ENCODE measurements at places on chromosomes 1 and 21.

GRCh38 chr1:167878372-167879160 is 35.4 kb downstream of the ADCY10 start:
- DNase-seq: no peak

DNA sequence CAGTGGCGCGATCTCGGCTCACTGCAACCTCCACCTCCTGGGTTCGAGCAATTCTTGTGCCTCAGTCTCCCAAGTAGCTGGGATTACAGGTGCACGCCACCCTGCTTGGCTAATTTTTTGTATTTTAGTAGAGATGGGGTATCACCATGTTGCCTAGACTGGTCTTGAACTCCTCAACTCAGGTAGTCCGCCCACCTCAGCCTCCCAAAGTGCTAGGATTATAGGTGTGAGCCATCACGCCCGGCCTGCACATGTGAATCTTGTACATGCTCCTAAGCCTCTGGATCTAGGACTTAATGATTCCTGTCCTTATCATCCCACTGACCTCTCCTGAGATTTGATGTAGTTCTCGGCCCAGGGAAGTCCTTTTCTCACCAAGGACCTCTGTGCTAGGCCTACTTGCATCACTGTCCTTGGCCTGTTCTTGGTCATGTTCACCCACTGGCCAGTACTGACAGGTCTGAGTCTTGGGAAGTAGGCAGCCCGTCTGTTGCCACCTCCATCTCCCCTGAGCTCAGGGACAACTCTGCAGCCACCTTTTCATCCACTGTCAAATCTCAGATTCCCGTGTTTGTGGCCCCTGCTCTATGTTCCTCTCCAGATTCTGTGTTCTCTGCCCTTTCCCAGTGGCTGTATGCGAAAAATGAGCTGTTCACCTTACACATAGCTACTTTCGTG is 9.4 kb downstream of the HYI start:
- DNase-seq: no peak

- DNase-seq: no peak
Measured at GRCh38 chr1:155979597-155980343, 1.4 kb upstream of the ARHGEF2 start.

DNA sequence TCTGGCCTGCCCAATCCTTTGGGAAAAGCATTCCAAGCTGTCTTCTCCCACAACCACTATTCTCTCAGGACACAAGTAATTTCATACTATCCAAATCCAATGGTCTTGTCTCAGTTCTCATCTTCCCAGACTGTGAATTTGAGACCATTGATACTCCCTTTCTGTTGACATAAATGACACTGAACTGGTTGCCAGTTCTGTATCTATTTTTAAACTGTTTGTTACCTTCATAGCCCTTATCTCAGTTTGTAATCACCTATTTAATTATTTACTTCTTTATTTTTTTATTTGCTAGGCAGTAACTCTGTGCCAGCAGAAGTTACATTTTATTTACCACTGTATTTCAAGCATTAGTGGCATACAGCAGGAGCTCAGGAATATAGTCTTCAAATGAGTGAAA is 24.0 kb downstream of the TCEANC2 start:
- no peak for DNase-seq

DNA sequence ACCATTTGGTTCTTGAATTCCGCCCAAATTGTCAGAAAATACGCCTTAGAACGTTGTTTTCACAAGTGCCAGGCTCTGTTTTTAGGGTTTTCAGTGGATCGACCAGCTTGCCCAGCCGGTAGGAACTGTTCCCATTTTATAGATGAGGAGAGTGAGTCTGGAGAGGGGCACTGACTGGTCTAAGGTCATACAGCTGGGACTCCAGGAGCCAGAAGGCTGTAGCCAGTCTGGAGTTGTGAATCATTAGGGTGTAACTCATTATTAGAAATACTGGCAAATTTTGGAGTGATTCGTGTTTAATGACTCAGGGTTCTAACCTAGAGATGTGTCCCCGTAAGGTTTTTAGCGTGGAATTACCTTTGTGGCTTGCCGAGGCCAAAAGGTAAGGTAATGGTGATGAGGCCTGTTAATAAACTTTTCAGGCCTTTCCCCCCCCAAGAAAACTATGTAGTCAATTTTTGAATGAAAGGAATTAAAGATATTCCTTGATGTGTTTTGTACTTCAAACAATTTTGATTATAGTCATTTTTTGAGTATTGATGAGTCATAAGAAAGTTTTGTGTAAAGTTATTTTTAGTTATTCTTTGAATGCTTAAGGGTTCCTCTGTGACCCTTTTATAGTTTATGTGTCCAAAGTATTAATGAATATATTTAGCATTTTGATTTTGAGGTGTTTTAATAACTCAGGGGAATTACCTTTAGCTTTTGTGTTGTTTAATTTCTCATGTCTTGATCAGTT is 2.1 kb downstream of the DYRK1A start:
- DNase-seq: no peak

DNA sequence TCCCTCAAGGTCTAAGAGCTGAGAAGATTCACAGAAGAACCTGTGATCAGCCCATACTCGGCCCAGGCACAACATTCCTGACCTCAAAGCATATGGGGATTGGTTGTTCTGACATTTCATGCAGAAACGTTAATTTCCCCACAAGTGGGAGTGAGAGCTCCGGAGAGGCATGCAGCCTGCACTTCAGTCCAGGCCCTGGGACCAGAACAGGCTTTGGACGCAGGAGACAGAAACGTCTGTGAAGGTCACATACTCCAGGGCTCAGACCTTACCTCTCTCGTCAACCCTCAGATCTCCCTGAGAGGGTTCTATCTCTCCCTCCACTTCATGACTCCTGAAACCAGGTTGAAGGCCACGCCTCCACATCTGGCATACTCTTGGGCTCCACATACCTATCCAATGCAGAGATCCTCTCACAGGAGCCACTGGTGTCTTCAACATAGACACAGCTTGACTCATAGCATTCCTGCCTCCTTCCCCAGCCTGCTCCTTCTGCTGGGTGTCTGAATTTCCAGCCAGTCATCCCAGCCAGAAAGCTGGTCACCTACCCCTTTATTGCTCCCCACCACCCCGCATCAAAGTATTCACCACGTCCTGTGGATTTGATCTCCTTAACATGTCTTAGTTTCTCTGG is 149.2 kb downstream of the OMA1 start:
- DNase-seq: no peak

- no peak for DNase-seq
Measured at GRCh38 chr1:24725209-24725651, 20.0 kb upstream of the CLIC4 start.

GRCh38 chr1:69491416-69491815 is 76.3 kb upstream of the LRRC7 start:
- no peak for DNase-seq

DNA sequence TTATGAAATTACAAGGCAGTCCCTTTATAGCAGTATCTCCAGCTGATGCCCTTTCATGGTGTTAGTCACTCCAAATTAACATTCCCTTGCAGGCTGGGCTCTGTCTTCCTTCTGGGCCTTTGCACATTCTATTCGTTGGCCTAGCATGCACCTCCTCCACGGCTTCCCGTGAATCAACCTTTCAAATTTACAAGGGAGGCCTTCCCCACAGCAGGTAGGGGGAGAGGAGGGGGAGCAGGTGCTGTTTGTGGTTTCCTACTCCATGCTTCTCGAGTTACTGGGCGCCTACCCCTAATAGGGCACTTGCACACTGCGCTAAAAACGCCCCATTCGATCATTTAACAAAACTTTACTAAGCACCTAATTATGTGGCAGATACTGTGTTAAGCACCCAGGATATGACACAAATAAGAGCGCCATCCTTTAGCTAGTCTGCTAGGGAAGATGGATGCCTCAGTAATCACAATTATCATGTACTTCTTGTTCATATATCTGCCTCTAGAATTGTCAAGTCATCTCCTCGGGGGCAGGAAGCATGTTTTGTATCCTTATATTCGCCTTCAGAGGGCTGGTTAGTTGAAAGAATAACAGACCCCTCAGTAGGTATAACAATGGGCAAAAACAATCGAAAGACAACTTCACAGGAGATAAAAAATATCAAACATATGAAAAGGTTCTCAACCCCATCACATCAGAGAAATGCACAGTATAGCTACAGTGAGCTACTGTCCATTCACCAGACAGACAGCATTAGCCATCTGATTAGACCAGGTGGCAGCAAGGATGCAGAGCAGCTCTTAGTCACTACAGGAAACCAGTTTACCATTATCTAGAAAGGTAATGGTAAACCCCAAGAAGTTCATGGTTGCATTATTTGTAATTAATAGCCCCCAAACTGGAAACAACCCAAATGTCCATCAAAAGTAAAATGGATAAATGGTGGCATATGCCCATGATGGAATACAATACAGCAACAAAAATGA is 1.7 kb upstream of the ADAR start:
- no peak for DNase-seq
